Left ventricle myocardium superior (tissue), 1 donor: ENCODE measurements at places on chromosomes 12 and 14. TPM values are rescaled to one million over a fixed set of nuclear protein-coding genes. Genes with fewer than 3 reads are reported as not detected.

KLRC1 gene
- total RNA-seq = 0.32 TPM

ARHGAP9 gene
- 5.7 TPM for total RNA-seq

- DNase-seq = no peak
Observed at GRCh38 chr14:33692762-33693161, 258.1 kb downstream of the EGLN3 start.

- no peak for DNase-seq
Observed at GRCh38 chr12:48818831-48819590, 715 bp downstream of the CACNB3 start.

- peak; percentile 50 for DNase-seq
Observed at GRCh38 chr12:46386877-46387629, 14.5 kb upstream of the SLC38A2 start.

DNA sequence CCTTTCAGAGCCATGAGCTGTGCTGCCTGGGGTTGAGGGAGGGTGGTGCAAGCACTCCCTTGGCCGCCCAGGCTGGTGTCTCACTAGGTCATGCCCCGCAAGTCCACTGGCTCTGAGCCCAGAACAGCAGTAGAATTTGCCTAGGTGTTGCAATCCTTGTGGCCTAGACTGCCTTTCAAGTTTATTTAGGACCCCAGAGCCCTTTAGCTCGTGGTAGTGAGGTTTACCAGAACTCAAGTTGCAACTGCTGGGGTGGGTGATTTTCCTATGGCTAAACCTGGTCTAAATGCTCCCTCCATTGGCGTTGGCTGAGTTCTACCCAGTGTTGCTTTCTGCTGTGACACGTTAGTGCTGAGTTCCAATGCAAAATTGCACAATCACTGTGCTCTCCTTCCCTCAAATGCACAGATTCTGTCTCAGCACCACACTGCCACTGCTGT lies 287.2 kb downstream of the BCAT1 start:
- DNase-seq = peak; percentile 40

GRCh38 chr12:53289891-53290290 lies 5.5 kb upstream of the PFDN5 start:
- no peak for DNase-seq

- DNase-seq = no peak
Observed at GRCh38 chr12:77153706-77154105, 88.3 kb upstream of the E2F7 start.

CLEC1A gene
- 4.4 TPM for total RNA-seq

EFCAB11 gene
- 3.6 TPM for total RNA-seq

DNA sequence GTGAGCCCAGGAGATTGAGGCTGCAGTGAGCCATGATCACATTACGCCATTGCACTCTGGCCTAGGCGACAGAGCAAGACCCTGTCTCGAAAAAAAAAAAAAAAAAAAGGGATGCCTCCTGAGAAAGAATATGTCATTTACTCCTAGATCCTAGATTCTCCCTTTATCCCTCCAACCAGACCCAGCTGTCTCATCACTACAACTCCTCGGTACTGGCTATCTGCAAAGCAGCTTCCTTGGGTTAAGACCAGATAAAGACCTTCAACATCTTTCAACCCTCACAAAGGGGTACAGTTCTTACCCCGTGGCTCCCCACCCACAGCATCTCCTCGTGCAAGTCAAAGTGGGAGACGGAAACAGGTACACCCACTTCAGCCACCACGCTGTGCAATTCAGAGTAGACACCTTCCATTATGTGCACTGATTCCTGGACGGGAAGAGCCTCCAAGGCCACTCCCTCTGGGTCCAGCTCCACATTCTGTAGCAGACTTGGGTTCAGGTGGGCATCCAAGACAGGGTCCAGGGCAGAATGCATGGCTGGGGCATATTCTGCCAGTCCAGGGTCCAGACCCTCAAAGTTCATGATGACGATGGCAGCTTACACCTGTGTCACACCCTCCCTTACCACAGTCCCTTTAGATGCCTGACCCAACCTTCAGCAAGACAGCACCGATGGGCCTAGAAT lies 1.1 kb downstream of the PAN2 start:
- DNase-seq = no peak

PRB2 gene
- total RNA-seq = not detected

DNA sequence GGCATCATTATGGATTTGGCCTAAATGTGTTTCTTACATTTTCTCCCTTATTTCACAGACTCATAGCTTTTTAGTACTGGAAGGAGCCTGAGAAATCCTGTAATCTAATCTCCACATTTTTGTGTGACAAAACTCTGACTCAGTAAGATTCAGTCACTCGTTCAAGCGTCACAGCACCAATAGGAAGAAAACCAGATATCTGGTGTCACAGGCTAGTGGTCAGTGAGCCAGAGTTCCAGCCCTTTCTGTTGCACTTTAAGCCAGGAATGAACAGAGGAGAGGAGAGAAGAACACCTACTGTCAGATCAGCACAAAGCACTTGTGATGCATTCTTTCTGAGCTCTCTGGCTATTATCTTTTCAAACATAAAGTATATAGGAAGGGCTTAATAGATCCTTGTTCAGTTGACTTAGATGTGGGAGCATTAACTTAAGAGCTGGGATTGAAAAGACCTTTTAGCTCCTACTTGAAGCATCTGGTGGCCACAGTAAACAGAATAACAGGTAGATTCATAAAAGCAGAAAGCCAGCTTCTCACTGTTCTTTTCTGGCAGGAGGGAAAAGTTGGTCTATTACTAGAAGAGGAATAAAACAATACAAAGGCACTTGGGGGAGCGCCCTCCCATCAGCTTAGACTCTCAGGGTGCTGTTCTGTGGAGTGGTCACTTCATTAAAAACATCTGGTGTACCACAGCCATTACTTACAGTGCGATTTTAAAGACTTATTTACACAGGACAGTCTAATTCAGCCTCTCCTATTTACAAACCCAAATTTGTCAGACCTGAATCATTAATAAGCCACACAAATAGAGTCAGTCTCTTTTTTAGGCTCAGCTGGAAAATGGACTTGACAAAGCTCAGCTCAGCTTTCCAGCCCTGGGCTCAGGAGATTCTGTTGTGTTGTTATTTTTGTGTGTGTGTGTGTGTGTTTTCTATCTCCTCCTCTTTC lies 12.2 kb upstream of the NID2 start:
- no peak for DNase-seq

LRTM2 gene
- total RNA-seq = not detected

SETD3 gene
- 99.1 TPM for total RNA-seq

DNA sequence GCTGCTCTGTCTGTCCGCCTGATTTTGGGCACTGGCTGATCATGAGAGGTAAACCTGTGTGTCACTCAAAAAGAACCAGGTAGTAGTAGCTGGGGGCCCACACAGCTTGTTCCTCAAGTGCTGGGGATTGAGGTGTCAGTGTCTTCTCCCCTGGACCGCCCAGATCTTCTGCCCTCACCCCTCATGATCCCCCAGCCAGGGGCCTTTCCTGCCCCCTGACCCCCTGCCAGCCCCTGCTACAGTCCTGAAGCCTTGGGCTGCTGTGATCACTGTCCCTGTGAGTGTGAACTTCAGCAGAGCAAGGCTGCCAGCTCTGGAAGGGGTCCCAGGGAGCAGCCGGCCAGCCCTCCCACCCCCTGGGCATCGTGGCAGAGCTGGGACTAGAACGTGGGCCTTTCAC lies 11.4 kb downstream of the WSCD2 start:
- DNase-seq = no peak

DNA sequence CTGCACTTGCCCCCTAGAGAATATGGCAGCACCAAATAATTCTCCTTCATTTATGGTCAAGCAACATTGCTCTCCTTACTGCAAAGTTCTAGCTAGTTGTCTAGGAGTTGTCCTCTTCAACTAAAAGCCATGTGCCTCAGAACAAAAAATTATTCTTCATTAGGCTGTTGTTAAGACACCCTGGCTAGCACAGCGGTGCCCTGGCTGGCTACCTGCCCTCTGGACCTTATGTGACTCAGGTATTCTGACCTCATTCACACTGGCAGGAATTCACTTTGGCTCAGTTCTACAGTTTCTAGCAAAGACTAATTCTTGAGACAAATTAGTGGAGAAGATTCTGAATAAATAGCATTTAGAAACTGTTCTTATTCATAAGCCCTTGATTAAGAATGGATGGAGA lies 224.4 kb upstream of the KRR1 start:
- no peak for DNase-seq

SYCP3 gene
- not detected for total RNA-seq

DNA sequence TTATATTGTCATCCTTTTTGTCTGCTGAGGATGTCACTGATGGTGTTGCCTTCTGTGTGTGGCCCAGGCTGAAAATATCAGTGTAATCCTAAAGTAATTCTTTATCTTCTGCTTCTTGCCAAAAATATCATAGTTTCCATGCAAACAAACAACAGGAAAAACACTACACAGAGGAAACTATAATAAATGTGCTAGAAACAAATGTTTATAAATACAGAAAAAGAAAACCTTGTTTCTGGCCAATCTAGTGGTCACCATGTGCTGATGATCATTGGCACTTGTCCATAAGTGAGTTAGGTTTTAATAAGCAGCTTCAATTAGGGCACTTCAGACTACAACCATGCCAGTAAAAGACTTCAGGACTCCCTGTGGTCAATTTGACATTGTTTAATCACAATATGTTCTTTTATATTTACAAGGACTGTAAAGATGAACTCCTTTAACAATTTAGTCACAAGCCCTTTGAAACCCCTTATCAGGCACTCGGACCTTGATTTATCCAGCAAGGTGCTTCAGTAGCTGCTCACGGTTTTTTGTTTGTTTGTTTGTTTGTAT lies 124.8 kb downstream of the TMTC3 start:
- no peak for DNase-seq

- no peak for DNase-seq
Observed at GRCh38 chr14:54106661-54107377, 150.2 kb upstream of the BMP4 start.

CD69 gene
- total RNA-seq = 1.1 TPM

DNA sequence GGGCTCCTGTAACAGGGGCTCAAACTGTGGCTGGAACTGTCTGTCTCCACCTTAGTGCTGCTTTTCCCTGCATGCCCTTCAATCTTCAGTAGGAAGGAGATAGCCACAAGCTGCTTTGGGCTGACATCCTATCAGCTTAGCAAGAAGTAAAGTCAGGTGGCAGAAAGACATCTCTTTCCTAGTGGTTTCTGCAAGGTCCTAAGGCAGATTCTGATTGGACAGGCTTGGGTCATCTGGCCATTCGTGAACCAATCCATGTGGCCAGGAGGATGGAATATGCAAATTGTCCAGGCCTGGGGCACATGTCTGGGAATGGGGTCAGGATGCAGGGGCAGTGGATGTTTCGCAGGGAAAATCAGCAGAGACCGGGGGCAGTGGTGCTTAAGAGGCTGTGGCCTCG lies 5.2 kb downstream of the RITA1 start:
- DNase-seq = no peak

DNA sequence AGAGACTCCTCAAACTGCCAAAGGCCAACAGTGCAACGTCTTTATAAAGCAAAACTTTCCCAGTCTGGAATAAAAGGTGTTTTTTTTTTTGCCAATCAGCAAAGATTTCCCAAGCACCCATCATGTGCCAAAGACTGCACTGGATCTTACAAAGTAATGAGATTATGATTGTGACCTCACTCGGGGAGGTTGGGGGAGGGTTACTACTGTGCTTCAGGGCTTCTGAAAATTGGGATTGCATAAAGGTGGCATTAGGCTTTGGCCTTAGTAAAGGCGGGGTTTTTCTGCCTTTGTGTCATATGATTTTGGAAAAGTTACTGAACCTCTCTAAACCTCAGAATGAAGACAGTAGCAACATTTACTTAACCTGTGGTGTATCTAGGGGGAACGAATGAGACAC lies 233.8 kb downstream of the DACT1 start:
- no peak for DNase-seq

DNA sequence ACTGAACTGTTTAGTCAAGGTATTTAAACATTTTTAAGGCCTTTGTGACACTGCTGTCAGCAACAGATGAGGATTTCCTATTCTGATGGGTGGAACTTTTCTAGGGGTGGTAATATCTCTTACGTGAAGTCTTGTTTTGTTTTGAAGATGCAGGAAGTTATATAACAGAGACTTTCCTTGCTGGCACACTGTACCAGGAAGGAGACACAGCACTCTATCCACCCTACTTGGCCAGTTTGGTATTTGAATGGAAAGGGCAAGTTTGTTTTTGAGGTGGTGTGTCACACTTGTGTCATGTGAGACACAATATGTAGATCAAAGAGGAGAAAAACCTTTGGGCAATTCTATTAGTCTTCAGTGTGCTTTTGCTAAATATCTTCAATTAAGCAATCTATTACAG lies 51.6 kb upstream of the SRP54 start:
- DNase-seq = no peak

GRCh38 chr12:84599539-84599938 lies 313.1 kb downstream of the SLC6A15 start:
- no peak for DNase-seq

GRCh38 chr14:23094666-23095195 lies at the start of gene ACIN1:
Gene ACIN1 (minus strand): TSS chr14:23095136. CDS start chr14:23095112, 24 bp downstream.
- peak; percentile 100 for DNase-seq

CPNE6 gene
- not detected for total RNA-seq

GRCh38 chr14:36161776-36162175 lies 14.7 kb downstream of the PTCSC3 start:
- DNase-seq = no peak

- DNase-seq = no peak
Observed at GRCh38 chr14:101250336-101250947, 310.9 kb upstream of the DIO3 start.

DNA sequence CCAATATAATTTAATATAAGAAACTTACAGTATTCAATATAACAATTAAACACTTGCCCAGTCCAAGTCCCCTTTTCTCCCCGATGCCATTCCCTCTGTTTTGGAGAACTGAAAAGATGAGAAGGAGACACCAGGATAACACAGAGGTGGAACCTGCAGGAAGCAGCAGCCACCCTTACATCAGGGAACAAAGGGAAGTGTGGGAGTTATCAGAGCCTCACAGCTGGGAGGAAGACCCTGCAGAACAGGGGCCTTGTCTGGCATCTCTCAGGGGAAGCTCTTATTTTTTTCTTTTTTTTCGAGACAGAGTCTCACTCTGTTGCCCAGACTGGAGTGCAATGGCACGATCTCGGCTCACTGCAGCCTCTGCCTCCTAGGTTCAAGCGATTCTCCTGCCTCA lies 52.6 kb downstream of the CALM1 start:
- no peak for DNase-seq

- DNase-seq = no peak
Observed at GRCh38 chr12:29589851-29590250, 92.4 kb upstream of the OVCH1 start.

DNA sequence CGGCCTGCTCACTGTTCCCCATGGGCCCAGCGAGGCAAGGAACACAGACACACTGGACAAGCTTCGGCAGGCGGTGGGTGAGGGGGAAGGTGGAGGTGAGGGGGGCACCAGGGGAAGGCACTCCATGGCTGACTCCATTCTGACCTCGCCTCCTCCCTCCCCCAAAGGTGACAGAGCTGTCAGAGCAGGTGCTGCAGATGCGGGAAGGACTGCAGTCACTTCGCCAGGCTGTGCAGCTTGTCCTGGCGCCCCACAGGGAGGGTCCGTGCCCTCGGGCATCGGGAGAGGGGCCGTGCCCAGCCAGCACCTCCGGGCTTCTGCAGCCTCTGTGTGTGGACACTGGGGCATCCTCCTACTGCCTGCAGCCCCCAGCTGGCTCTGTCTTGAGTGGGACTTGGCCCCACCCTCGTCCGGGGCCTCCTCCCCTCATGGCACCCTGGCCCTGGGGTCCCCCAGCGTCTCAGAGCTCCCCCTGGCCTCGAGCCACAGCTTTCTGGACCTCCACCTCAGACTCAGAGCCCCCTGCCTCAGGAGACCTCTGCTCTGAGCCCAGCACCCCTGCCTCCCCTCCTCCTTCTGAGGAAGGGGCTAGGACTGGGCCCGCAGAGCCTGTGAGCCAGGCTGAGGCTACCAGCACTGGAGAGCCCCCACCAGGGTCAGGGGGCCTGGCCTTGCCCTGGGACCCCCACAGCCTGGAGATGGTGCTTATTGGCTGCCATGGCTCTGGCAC lies 10.6 kb downstream of the MCRS1 start:
- DNase-seq = no peak

CMA1 gene
- total RNA-seq = 0.47 TPM
